ENCODE measurements at places on chromosomes 7 and 10. TPM values are rescaled to one million over a fixed set of nuclear protein-coding genes. Genes with fewer than 3 reads are reported as not detected.

DNA sequence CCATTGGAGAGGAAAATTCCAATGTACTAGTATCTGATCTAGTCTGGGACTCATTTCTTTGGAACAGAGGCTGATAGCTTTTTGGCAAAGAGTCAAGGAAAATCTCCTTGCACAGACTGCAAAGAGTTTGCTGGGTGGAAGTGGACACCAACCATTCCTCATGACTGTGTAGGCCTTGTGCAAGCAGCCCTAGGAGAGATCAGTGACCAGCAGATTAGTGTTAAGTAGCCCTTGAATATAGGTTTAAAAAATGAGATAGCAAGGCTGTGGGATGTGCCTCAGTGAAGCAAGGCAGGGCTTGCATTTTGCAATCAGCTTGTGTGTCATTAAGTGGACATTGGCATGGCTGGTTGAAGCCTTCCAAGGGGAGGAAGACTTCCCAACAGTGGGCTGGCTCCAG, 341.6 kb downstream of the PLXNA4 start:
- DNase-seq: peak; percentile 54

DNA sequence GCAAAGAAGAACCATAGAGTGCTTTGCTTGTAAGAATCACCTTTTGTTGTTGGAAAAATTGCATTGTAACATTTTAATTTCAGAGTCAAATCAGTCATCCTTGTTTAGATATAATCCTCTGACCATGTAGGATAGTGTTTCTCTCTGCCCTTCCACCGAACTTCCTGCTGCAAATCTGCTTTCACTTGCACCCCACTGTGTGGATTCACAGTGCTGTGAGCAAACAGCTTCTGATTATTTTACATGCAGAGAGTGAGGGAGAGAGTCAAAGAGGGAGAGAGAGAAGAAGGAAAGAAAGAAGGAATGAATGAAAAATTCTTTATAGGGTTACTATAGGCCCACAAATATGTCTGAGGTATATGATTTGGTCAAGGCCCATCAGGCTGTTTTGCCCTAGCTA, 30.0 kb upstream of the SEM1 start:
- DNase-seq: no peak

GRCh38 chr7:122304319-122304975, at the start of gene FEZF1:
FEZF1 (minus strand) TSS chr7:122304750; CDS start chr7:122304437, 313 bp downstream.
- no peak for DNase-seq

GRCh38 chr7:131903315-131903714, 346.9 kb upstream of the PODXL start:
- no peak for DNase-seq

GIMAP6 gene
- 8.7 TPM for total RNA-seq

ABCC2 gene
- total RNA-seq: 0.72 TPM

TAS2R3 gene
- 10.6 TPM for total RNA-seq

All from umbilical cord (tissue), 2 donors.